NCI-H187 treated with DMSO at 0.1 percent for 48 hours (cell line): ENCODE measurements at places on chromosomes 4 and X.

DNA sequence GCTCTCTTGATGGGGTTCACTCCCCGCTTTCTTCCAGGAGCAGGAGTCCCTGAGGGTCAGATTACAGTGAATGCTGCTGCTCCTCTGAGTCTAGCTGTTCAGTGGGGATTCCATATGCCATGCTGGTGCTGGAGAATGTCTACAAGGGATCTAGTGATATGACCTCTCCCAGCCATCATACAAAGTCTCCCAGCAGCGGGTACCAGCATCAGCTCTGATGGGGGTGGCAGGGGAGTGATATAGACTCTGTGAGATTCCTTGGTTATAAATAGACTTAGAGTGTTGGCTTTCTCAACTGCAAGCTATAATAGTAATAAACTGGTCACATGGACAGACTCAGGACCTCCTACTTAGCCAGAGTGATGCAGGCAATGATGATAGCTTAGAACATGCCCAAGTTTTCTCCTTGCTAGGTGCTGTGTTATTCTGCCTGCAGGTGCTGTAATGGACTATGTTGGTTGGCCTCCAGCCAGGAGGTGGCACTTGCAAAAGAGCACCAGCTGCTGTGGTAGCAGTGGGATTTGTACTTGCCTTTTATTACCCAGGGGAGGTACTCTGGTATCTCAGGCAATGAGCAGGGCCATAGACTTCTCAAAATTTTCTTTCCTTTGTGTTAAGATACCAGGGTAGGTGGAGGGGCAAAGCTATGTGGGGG, 202.9 kb downstream of the CHIC1 start:
- DNase-seq, result no peak

GRCh38 chr4:40265910-40266274, 69.1 kb downstream of the RHOH start:
- DNase-seq, result no peak

DNA sequence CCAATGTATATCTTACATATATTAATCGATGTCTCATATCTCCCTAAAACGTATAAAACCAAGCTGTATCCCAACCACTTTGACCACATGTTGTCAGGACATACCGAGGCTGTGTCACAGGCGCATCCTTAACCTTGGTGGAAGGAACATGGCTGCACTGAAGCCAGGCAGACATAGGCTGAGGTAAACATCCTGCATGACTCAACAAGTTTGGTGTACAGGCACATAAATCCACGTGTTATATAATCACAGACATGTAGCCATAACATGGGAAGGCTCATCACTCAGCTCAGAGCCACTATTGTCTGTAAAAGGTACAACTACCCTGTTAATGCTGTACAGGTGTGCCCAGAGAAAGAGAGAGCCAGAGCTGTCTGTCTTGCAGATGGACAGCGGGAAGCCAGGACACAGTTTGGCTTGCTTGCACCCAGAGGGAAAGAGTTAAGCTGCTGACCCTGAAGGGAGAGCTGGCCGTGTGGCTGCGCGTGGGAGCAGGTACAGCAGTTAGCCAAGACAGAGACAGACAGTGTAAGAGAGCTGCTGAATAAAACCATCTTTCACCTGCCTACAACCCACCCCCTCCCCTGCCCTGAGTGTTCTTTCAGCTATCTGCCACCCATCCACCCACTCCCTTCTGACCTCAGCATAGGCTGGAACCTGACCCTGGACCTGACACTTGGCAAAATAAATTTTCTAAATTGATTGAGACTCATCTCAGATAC, 22.3 kb upstream of the ZBTB33 start:
- DNase-seq, result no peak

GRCh38 chrX:23317799-23318724, 16.6 kb upstream of the PTCHD1 start:
- DNase-seq, result no peak

DNA sequence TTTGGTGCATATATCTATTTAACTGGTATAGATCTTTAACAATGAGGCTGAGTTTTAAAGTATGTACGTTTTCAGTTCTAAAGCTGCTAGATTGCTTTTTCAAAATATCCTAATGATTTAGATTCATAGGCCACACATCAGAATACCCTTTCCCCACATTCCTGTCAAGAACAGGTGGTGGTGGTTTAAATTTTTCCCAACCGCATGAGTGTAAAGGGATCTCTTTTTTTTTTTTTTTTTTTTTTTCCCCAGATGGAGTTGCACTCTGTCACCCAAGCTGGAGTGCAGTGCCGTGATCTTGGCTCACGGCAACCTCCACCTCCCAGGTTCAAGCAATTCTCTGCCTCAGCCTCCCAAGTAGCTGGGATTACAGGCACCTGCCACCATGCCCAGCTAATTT, 28.0 kb downstream of the NUP54 start:
- DNase-seq, result no peak

- DNase-seq, result no peak
These were observed 95.0 kb downstream of the DGKK start for GRCh38 chrX:50375481-50376267.

GRCh38 chr4:138097912-138098600, 144.1 kb downstream of the SLC7A11 start:
- no peak for DNase-seq

DNA sequence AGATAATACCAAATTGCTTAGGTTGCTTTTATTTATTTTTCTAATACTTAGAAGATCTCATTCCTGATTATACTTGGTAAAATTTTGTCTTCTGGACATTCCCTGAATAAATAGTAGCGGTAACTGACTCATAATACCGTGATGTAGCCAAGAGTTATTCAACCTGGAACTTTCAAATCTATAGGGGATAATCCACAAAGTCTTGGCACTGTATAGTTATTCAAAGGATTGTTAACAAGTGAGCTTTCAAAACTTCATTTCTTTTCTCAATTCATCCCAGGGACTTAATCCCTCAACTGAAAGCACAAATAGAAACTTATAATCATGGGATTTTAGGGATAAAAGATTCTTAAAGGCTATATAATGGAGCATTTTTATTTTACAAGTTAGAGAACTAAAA, 1383.3 kb downstream of the FAM133A start:
- DNase-seq, result no peak

DNA sequence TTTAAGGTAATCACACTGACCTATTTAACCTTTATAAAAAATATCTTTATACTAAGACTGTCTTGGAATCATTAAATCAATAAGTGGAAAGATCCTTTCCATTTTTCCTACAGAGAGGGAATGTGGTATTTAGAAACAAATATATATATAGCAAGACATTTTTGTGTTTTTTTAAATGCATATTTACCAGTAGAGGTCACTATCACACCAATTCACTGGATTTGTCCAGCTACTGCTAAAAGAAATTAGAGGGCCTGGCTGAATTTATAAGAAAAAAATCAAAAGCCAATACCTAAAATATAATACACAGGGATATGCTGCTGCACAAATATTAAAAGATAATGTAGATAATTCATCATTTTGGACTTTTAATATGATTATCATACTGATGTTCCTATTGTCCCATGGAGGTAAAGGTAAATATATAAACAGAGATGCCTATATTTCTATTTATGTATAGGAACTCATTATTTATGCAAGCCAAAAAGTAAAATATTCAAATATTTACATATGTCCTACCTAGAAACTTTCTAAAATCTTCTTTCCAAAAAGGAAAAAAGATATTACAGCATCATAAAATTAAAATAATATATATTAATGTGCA, 69.5 kb downstream of the PDE5A start:
- no peak for DNase-seq

DNA sequence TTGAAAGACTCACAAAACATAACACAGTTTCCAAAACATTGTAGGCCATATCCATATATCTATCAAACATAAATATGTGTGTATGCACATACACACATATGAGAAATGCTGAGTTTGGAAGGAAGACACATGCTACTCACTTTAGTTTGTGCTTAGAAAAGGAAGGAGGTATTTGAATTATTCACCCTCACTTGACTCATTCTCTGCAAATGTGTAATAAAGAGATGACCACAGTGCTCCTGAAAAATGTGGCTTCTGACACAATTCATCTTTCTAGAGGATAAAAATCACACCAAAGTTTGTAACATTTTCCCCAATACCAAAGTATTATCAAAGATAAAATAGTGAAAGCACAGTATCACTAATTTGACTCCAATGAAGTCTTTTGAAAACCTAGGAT, 950.1 kb downstream of the FAT4 start:
- DNase-seq, result no peak

GRCh38 chr4:86484241-86484640, 109.9 kb upstream of the PTPN13 start:
- no peak for DNase-seq

- DNase-seq, result no peak
These were observed 7.8 kb downstream of the TIGD2 start for GRCh38 chr4:89119166-89119565.

DNA sequence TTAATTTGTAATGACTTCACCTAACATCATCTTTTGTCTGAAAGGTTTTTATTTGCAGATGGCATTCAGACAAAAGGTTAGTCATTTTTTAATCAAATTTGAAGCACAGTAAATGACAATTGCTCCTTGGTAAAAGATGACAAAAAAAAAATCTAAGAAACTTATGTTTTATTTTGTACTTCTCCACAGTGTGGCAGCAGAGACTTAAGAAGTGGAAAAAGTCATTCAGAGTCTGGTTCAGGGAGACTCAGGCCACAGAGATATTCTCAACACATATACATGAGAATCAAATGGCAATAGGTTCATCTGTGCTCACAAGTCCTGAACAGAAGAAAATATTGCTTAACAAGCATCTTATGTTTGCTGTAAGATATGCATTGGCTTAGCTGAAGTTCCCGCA, 436.2 kb downstream of the KCNIP4 start:
- no peak for DNase-seq

DNA sequence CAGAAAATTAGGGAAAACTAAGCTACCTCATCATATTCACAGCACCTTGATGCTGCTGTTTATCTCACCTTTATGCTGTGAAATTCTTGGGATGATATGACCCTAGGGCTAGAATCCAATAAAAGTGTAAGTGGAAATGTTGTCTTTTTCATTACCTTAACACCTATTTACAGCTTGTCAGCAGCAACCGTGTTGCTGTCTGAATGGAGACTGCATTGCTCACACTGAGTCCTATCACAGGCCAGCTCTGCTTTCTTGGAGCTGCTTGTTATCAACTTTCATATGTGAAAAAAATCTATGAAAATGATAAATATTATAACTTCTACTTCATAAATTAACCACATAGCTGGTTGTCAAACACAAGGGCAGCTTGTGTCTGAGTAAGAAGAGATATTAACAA, 789.5 kb downstream of the TECRL start:
- no peak for DNase-seq
